A549 treated with GW870086 at 1 μM for 4 hours (cell line): ENCODE measurements at places on chromosomes 4 and X. TPM values are rescaled to one million over a fixed set of nuclear protein-coding genes. Genes with fewer than 3 reads are reported as not detected.

GPR119 gene
- total RNA-seq: not detected in 5 replicates

TRAM1L1 gene
- total RNA-seq: 0.40 to 0.70 TPM (median 0.59 TPM) in 5 replicates

ARHGAP36 gene
- total RNA-seq: not detected in 5 replicates

MMAA gene
- 0.87 to 2.1 TPM (median 1.5 TPM) in 5 replicates for total RNA-seq

STPG2 gene
- not detected in 5 replicates for total RNA-seq

DAPP1 gene
- total RNA-seq: not detected in 5 replicates

SAT1 gene
- 345 to 477 TPM (median 435 TPM) in 5 replicates for total RNA-seq

ATP6AP1 gene
- 81.6 to 108 TPM (median 104 TPM) in 5 replicates for total RNA-seq

RAB9B gene
- 0.03 to 0.05 TPM (median 0.05 TPM) in 3 of 5 replicates, not detected in the others for total RNA-seq

CLCN4 gene
- total RNA-seq: 3.3 to 3.9 TPM (median 3.7 TPM) in 5 replicates

C4orf51 gene
- not detected in 5 replicates for total RNA-seq

TMEM164 gene
- total RNA-seq: 71.3 to 86.2 TPM (median 80.8 TPM) in 5 replicates

ARMCX2 gene
- 0.05 to 0.21 TPM (median 0.10 TPM) in 3 of 5 replicates, not detected in the others for total RNA-seq

GYPE gene
- total RNA-seq: not detected in 5 replicates
